ENCODE measurements at places on chromosomes 11 and 22.

DNA sequence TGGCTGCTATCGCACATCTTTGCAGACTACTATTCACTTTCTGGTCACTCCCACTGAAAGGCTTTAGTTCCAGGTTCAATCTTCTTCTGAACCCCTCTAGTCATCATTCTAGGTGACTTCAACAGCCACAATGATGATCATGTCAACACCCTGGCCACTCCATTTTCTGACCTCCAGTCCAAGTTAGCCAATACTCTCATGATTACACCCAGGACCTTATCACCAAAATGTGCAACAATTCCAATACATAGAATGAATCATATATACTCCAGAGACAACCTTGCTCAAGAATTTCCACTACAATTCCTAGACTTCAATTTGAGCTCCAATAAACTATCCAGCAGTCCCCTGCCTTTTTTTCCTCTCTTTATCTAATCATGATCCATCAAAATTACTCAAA, 70.7 kb downstream of the PAK1 start:
- DNase-seq: no peak
- H3K27me3 ChIP-seq: no peaks in the 10 kb centered on the region
- peaks cover 4% of the 10 kb centered on the region for H3K4me1 ChIP-seq
- H3K36me3 ChIP-seq: no peaks in the 10 kb centered on the region

- no peaks in the 10 kb centered on the region for H3K4me1 ChIP-seq
- no peak overlapping the region for H3K4me3 ChIP-seq
- no peaks in the 10 kb centered on the region for H3K27me3 ChIP-seq
- H3K27ac ChIP-seq: no peak overlapping the region
- H3K36me3 ChIP-seq: no peaks in the 10 kb centered on the region
Measured at GRCh38 chr11:40513281-40513680, 946.2 kb downstream of the LRRC4C start.

GRCh38 chr11:128422576-128423370, 164.6 kb downstream of the ETS1 start:
- H3K36me3 ChIP-seq: no peaks in the 10 kb centered on the region
- peak overlapping the region; percentile 17 for H3K4me3 ChIP-seq
- H3K27ac ChIP-seq: peak overlapping the region; percentile 67
- H3K27me3 ChIP-seq: no peaks in the 10 kb centered on the region
- DNase-seq: peak; percentile 82

- peaks cover 43% of the 10 kb centered on the region for H3K4me1 ChIP-seq
- H3K4me3 ChIP-seq: peak within 1 kb of the TSS; percentile 88
- DNase-seq: peak; percentile 93
- H3K27ac ChIP-seq: peak within 1 kb of the TSS; percentile 98
Measured at GRCh38 chr22:31292236-31292989, at the start of gene PIK3IP1. TSS of gene PIK3IP1 (minus strand) at chr22:31292488. CDS start at chr22:31292344, 144 bp downstream.

- no peak for DNase-seq
- H3K27ac ChIP-seq: no peak overlapping the region
- peaks cover 5% of the 10 kb centered on the region for H3K27me3 ChIP-seq
- no peaks in the 10 kb centered on the region for H3K4me1 ChIP-seq
Measured at GRCh38 chr11:131670876-131671275, 300.5 kb downstream of the NTM start.

- DNase-seq: no peak
- no peak overlapping the region for H3K27ac ChIP-seq
- H3K36me3 ChIP-seq: no peaks in the 10 kb centered on the region
- no peak overlapping the region for H3K4me3 ChIP-seq
- H3K4me1 ChIP-seq: peaks cover 2% of the 10 kb centered on the region
Measured at GRCh38 chr11:123562158-123562557, 92.3 kb downstream of the SCN3B start.

DNA sequence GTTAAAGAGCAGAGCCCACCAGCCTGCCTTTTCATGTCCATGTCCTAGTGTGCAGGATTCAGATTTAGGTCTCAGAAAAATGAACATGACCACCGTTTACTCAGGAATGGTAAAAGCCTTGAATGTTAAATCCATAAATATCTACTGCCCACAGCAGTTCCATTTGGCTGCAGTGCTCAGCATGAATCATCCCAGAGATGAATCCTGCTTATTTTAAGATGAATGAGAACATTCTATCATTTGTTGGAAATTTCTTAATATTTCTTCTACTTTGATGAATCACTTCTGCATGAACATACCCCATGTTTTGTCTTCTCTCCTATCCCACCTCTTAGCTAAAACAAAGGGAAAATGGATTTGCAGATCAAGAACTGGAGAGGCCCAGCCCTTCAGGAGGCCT, 47.5 kb upstream of the AQP11 start:
- H3K27ac ChIP-seq: no peak overlapping the region
- H3K27me3 ChIP-seq: no peaks in the 10 kb centered on the region
- H3K4me1 ChIP-seq: no peaks in the 10 kb centered on the region
- no peaks in the 10 kb centered on the region for H3K36me3 ChIP-seq
- no peak overlapping the region for H3K4me3 ChIP-seq
- DNase-seq: no peak

GRCh38 chr11:93041682-93042081, 72.2 kb downstream of the MTNR1B start:
- H3K4me3 ChIP-seq: no peak overlapping the region
- no peaks in the 10 kb centered on the region for H3K4me1 ChIP-seq
- H3K36me3 ChIP-seq: no peaks in the 10 kb centered on the region
- no peak overlapping the region for H3K27ac ChIP-seq
- no peaks in the 10 kb centered on the region for H3K27me3 ChIP-seq

GRCh38 chr11:122814401-122814800, 23.9 kb upstream of the CRTAM start:
- H3K4me3 ChIP-seq: no peak overlapping the region
- H3K4me1 ChIP-seq: no peaks in the 10 kb centered on the region
- H3K36me3 ChIP-seq: peaks cover 7% of the 10 kb centered on the region
- H3K27me3 ChIP-seq: no peaks in the 10 kb centered on the region

DNA sequence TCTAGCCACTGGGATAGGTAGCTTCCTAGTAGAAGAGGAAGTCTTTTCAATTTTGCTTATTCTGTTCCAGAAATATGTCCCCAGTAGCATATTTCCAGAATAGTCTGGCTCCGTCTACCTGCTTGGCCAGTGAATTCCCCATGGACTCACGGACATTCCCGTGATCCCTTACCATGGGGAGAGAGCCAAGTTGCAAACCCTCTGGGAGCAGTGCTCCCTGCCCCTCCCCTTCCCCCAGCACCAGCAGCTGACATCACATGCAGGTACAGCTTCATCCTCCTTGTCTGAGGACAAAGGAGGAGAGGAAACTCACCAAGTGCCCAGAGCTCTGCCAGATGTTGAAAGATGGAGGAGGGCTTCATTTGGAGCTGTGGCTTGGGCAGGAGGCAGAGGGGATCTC, 61.2 kb downstream of the GRAMD1B start:
- no peaks in the 10 kb centered on the region for H3K27me3 ChIP-seq
- no peak overlapping the region for H3K4me3 ChIP-seq
- H3K4me1 ChIP-seq: no peaks in the 10 kb centered on the region
- no peak overlapping the region for H3K27ac ChIP-seq
- no peak for DNase-seq

Measured in T-cell (primary cell).